ENCODE measurements at places on chromosomes 12 and 14. TPM values are rescaled to one million over a fixed set of nuclear protein-coding genes. Genes with fewer than 3 reads are reported as not detected.

ETV6 gene
- total RNA-seq: 22.4 TPM

SDR9C7 gene
- 0.40 TPM for total RNA-seq

FITM1 gene
- total RNA-seq: 0.83 TPM

NAB2 gene
- 33.8 TPM for total RNA-seq

GPRC5A gene
- 2.9 TPM for total RNA-seq

BMP4 gene
- total RNA-seq: 21.5 TPM

HPD gene
- total RNA-seq: 0.65 TPM

MGST1 gene
- 65.9 TPM for total RNA-seq

SELPLG gene
- 9.6 TPM for total RNA-seq

SERPINA12 gene
- total RNA-seq: not detected

CELA1 gene
- total RNA-seq: not detected

TPPP2 gene
- not detected for total RNA-seq

TAS2R13 gene
- total RNA-seq: 0.78 TPM

IFNG-AS1 gene
- total RNA-seq: not detected

TWF1 gene
- 95.0 TPM for total RNA-seq

PXMP2 gene
- 39.7 TPM for total RNA-seq

MYH7 gene
- total RNA-seq: 0.11 TPM

CHGA gene
- 1.4 TPM for total RNA-seq

KRT79 gene
- total RNA-seq: not detected

HOXC6 gene
- 0.42 TPM for total RNA-seq

TOMM20L gene
- total RNA-seq: not detected

LALBA gene
- not detected for total RNA-seq

AGAP2 gene
- 4.0 TPM for total RNA-seq

GPX2 gene
- not detected for total RNA-seq

All from esophagus muscularis mucosa (tissue), 4 donors.